ENCODE measurements at places on chromosomes 6 and 20.

DNA sequence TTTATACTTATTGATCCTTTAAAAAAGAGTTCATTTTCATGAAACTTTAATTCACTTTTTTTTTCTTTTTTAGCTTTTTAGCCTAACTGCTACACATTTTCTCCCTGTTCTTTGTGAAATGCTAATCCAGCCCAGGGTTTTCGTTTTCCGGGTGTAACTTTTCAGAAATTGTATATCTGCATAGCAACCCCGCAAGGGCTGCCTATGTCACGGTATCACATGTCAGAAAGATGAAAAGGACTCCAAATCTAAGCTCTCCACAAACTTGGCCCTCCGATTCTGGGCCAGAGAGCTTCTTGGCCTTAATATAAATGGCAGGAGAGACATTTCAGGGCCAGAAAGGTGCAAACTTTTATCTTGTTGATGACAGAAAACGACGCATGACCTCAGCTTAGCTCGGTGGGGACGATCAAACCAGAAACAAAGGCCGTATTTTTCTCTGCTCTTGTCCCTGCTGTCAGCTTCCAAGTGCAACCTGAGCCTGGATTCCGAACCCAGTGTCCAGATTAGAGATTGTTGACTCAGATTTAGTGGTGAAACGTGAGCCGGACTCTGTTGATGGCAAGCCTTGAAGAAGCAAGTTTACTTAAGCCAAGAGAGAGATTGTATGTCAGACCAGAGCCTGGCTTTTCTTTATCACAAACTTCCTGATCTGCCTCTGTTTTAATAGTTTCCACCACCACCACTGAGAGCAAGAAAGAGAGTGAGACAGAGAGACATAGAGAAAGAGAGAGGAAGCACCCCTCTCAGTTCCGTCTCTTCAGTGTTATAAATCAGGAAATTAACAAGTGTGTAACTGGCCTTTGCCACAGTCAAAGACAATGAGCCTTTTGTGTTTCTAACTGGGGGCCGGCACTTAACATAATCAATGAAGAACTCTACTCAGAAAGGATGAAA, 157.8 kb downstream of the SCML4 start:
- no peak for DNase-seq

- DNase-seq = no peak
Measured at GRCh38 chr20:41142245-41142644, 4.9 kb downstream of the PLCG1 start.

DNA sequence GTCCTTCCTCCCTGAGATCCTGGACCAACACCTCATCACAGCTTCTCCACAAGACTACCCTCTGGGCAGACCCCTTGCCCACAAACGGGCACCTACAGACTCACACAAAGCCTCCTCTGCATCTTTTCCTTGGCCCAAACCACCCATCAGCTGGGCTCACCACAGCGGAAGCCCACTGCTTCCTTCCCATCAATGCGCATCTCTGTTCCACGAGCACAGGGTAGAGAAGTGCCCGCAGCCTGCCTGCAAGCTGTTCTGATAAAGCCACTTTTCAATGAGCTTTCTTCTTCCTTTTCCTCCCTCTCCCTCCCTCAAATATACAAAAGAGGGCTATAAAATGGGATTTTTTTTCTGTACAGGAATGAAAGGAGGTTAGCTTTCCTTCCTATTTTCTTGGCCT, 111.2 kb downstream of the NFATC2 start:
- no peak for DNase-seq

DNA sequence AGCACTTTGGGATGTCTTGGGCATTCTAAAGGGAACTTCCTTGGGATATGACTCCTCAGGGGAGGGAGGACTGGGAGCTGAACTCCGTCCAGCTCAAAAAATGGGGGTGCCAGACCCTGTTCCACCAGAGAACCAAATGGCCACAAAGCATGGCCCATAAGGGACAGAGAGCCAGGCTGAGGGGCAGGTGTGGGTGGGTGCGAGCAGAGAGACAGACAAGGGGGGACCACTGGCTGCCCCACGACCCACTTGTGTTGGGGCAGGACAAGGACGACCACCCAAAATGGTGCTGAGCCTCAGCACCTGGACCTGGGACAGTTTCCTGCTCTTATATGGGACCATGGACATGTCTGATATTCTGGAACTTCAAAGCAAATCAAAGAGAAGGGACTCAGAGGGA, 148.2 kb upstream of the MLN start:
- DNase-seq = no peak

DNA sequence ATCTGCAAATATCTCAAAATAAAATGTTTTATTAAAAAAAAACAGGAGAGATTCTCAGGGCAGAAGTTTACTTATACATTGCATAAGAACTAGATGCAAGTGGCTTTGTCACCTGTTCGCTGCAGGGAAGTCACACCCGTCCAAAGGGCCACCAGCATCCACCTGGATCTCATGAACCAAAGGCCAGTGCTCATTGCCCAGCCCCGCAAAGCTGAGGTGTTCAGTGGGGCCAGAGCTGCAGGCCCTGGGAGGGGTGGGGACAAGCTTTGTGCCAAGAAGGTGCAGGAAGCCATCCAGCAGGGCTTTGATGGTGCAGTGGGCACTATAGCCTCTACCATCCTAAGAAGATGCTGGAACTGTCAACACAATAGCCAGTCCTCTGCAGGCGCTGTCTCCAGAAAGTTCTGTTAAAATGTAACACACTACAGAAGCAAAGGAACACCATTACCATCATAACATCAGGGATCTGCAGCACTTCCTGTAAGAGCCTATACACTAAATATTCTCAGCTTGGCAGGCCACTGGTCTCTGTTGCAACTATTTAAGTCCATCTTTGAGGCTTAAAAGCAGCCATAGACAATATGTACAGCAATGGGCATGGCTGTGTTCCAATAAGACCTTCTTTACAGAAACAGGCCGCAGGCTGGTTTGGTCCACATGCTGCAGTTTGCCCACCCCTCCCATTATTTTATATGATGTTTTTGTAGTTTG, 15.7 kb upstream of the CD93 start:
- DNase-seq = no peak

DNA sequence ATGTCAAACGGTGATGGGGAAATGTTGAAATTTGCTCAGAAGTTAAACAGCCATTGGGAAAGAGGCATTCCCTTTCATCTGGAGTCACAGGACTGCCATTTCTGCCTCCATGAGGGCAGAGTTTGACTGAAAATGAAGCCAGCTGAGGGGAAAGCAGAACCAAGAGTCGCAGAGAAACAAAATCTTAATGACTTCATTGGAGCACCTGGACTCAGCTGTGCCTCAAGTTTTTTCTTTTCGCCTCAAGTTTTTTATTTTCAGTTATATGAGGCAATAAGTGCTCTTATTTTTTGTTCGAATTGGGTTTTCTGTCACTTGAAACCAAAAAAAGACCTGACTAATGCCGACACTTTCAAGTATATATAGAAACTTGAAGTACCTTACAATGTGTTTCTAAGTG, 161.3 kb downstream of the PKHD1 start:
- DNase-seq = no peak

GRCh38 chr6:98627129-98627775, 207.1 kb upstream of the POU3F2 start:
- no peak for DNase-seq

DNA sequence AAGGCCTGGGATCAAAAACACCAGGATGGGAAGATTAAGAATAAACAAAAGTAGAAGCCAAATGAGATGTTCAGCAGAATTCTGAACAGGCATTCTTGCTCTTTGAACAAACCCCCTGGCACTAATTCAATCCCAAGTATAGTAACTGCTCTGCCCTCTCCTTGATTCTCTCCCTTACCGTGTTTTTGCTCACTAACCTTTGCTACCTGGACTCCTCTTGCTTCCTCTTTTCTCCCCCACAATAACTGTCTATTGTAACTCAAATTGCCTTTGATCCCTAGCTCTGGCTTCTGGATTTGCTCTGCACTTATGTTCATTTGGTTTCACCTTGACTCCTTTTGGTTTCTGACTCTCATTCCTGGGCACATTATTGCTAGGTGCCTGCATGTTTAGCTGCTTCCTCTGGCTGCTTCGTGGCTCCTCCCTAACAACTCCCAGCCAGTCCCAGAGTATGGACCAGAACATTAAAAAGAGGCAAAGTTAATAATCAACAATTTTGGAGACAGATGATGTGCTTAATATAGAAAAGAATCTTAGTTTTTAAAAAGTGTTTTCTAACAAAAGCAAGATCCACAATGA, 65.4 kb upstream of the PHIP start:
- DNase-seq = no peak

DNA sequence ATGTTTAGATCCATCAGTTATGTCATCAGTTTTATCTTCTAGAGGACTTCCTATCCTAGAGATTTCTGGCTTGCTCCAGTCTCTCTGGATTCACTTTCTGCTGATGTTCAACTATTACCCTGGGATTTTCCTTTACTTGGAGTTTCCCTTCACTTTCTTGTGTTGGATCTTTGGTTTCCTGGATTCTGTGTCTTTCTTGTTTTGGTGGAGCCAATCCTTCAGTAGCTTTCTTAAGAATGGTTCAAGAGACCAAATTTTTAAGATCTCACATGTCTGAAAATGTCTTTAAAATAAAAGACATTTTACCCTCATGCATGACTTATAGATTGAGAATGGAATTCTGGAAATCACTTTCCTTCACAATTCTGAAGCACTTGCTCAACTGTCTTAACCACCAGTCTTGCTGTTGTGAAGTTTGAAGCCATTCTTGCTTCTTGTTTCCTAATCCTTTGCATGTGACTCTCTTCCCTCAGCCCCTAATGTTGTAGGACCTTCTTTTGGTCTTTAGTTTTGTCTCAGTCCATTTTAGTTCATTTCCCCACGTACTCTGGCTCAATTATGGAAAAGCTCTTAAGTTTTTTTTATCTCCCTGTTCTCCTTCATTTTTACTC, 87.9 kb downstream of the ARID1B start:
- DNase-seq = no peak

- DNase-seq = no peak
Measured at GRCh38 chr20:1568163-1568490, 10.6 kb upstream of the SIRPD start.

- DNase-seq = no peak
Measured at GRCh38 chr6:153096792-153097191, 34.3 kb downstream of the RGS17 start.

DNA sequence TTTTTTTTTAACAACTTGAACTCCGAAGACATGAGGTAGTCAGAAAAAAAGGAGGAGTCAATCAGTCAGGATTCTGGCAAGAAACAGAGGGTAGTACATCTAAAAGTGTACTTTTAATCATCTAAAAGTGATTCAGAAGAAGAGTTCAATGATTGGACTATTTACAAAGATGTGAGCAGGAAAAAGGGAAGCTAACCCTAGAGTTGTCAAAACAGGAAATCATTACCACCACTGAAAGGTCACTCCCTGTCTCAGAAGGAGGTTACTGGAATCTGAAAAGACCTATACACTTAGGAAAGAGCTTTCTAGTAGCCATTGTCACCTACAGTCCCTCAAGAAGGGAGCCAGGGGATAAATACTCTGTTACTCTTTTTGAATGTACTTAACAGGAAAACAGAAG, 16.7 kb upstream of the LMBRD1 start:
- DNase-seq = no peak

- DNase-seq = no peak
Measured at GRCh38 chr6:73666393-73666792, 12.6 kb upstream of the SLC17A5 start.

- no peak for DNase-seq
Measured at GRCh38 chr6:122432816-122433215, 33.4 kb downstream of the HSF2 start.

DNA sequence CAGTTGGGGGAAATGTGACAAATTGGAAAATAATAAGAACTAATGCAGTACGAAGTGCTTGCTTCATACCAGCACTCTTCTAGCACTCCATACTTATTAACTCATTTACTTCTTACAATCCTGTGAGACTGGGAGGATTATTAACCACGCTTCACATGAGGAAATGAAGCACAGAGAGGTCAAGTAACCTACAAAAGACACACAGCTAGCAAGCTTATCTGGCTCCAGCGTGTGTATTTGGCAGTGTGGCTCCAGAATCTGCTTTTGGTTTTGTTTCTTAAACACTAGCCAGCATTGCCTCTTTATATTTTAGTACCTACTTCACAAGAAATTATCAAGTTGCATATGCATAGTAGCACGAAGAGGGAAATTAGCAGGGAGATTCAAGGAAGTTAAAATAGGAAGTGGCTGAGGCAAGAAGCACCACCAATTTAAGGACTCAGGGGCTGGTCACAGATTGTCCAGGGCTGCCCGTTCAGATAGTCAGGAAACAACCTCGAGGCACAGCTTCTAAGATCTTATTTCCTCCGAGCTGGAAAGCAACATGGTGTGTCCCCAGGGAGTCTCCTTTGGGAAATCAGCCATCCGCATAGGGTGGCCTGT, 302.7 kb upstream of the PRDM1 start:
- DNase-seq = no peak
